ENCODE measurements at places on chromosomes 1 and 21.

- no peak for DNase-seq
Observed at GRCh38 chr1:47724432-47724999, 272.7 kb downstream of the TRABD2B start.

- no peak for DNase-seq
Observed at GRCh38 chr1:94438692-94439276, 20.6 kb downstream of the ABCD3 start.

DNA sequence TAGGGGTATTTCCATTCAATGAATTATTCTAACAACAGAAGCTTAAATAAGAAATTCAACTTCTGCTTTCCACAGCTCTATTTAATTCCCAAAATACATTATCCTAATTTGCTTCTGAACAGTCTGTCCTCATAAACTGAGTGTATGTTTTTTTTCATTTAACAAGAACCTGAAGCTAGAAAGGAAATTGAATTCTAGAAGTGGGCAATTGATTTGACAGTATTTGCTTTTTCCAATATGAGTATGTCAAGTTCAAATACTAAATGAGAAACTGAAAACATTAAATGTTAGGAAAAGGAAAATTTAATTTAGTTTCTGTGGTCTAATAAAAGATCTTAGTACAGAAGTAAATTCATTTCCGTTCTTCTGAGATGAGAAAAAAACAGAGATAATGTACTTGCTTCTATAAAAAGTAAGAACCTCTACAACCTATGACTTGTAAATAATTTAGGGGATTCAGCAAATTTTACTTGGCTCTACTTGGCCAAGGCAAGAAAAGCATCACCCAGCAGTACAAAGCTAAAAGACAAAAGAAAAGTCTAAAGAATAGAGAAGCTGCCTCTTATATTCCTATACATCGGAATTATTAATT lies 31.1 kb downstream of the RAB3GAP2 start:
- no peak for DNase-seq

GRCh38 chr1:8510041-8510823 lies 192.3 kb downstream of the SLC45A1 start:
- DNase-seq = peak; percentile 58

DNA sequence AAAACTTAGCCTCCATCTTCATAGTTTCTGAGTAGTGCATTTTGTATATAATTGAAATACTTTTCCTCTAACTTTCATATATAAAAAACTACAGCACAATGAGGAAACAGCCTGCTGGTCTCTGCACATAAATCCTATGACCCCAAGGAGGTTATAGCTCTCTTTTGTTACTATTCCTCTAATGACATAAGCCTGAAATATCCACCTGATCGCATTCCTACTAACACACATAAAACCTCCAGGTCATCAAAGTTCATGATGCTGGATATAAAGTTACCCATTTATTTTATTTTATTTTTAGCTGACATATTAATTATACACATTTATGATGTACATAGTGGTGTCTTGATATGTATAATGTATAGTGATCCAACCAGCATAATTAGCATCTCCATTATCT lies 1042.0 kb upstream of the B3GALT2 start:
- no peak for DNase-seq

DNA sequence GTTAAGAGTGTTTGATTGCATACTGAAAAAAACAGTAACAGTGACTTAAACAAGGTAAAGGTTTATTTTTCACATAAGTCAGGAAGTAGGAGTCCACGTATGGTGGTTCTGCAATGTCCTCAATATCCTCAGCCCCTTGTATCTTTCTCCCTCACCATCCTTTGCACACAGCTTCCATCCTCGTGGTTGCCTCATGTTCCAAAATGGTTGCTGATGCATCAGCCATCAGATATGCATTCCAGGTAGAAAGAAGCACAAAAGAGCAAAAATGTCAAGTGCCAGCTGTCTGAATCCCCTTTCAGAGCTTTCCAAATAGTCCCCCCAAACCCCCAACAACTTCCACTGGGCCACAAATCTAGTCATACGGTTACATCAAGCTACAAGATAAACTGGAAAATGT lies 138.1 kb downstream of the SYF2 start:
- DNase-seq = no peak

- no peak for DNase-seq
Observed at GRCh38 chr1:160191756-160192155, 1.4 kb downstream of the CASQ1 start.

DNA sequence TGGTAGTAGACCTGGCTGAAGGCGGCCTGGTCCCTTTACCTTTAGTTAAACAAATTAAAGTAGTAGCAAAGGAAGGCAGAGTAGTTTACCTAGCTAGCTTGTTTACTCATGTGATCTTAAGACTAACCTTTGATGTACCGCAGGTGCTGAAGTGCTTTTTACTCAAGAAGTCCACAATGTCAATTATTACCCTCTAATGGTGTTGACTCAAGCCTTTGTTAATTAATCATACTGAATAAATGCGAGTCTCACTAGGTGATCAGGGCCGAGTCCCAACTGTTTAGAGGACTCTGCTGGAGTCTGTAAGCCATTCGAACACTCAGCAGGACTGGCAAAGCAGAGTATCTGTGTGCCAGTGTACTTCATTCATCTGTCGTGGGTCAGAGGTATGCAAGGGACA lies 381.1 kb upstream of the NCAM2 start:
- no peak for DNase-seq

- no peak for DNase-seq
Observed at GRCh38 chr1:43345120-43345519, 7.5 kb downstream of the MPL start.

DNA sequence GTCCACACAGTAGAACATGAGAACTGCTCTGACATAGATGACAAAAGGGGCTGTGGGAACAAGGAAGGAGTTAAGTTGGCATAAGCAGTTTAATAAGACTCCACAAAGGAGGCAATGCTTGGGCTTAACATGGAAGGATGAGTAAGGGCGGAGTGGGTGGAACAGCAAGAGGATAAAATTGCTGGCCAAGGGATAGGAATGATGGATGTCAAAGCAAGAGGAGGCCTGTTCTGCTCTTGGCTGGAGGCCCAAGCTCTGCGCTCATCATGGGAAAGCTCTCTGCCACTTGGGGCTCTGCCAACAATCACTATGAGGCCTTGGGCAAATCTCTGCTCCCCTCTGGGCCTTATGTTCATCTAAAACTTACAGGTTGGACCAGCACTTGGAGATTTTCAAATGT lies 98.3 kb upstream of the CAMK1G start:
- no peak for DNase-seq
